ENCODE measurements at places on chromosomes 12 and 14.

- no peak for DNase-seq
These were observed 280.5 kb downstream of the FBXL14 start for GRCh38 chr12:1313906-1314305.

- DNase-seq = no peak
These were observed 134.4 kb upstream of the FGD4 start for GRCh38 chr12:32264961-32265360.

GRCh38 chr14:51225751-51226150, 14.3 kb upstream of the TMX1 start:
- DNase-seq = no peak

- DNase-seq = no peak
These were observed 100.5 kb upstream of the SLC38A2 start for GRCh38 chr12:46472893-46473633.

- DNase-seq = no peak
These were observed 59.9 kb downstream of the TMCC3 start for GRCh38 chr12:94590428-94590827.

- no peak for DNase-seq
These were observed 43.8 kb upstream of the ATF1 start for GRCh38 chr12:50720085-50720484.

GRCh38 chr14:22601996-22602395, 3.9 kb downstream of the ABHD4 start:
- no peak for DNase-seq
